ENCODE measurements at places on chromosomes 11 and 22.

DNA sequence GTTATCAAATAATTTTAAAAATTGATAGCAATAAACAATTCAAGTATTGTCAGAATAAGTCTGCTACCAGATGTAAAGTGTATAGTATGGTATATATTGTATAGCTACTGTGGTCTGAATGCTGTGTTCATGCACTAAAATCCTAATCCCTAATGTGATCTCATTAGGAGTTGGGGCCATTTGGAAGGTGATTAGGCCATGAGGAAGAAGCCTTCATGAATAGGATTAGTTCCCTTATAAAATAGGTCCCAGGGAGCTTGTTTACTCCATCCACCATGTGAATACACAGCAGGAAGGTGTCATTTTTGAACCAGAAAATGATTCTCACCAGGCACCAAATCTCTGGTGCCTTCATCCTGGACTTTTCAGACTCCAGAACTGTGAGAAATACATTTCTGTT, 363.0 kb upstream of the CNTN5 start:
- no peak for DNase-seq

DNA sequence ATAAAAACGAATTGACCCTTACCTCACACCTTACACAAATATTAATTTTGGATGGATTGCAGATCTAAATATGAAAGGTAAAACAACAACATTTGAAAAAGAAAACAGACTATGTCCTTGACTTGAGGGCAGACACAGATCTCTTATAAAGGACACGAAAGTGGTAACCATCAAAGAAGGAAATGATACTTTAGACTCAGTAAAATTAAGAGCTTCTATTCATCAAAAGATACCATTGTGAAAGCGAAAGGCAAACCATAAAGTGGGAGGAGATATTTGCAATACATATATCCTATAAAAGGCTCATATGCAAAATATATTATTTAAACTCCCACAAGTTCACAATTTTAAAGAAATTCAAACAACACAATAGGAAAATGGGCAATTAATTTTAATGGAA, 5.0 kb downstream of the HEPACAM start:
- DNase-seq, result no peak

- DNase-seq, result no peak
Measured at GRCh38 chr22:32839831-32840584, 38.5 kb downstream of the TIMP3 start.

DNA sequence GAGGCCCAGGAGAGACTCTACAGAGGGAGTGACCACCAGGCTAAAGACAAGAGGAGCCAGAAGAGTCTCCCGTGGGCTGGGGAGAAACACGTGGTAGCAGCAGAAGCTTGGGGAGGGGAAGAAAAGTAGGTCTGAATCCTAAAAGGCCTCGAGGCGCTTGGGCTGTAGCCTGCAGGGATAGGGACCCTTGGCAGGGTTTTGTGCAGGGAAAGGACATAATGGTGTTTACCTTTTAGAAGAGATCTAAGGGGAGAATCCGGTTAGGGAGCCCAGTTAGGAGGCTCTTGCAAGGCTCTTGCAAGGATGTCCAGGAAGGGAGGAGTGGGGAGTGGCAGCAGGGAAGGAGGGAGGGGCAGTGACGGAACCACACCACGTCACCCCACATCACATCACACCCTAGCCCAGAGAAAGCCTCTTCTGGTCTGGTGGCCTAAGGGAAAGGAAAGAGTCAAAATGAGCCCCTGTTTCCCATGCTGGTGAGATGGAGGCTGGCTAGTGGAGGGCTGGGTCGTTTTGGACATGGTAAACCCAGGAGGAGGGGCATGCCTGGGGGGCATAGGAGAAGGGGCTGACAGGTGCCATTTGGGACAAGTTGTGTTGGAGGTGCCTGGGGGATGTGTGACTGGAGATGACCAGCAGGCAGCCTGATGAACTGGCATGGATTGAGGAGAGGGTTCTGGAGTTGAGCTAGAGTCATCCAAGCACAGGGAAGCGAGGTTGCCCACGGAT, 6.2 kb upstream of the FAM83F start:
- DNase-seq, result no peak

DNA sequence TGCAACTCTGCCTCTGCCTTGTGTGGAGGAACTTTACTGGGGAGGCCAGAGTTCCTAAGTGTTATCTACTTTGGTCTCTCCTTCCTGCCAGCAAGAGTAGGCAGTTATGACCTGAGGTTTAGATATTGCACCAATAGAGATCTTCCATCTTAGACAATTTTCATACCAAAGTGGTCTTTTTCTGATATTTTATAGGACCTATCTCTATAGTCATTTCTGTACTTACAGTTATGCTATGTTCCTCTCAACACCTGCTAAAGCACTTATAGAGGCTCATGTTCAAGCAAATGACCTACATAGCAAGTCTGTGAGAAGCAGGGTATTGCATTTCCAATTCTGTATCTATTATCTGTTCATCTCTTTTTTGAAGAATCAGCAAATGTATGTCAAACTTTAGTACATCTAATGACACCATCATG, 80.8 kb downstream of the HORMAD2 start:
- peak; percentile 20 for DNase-seq

DNA sequence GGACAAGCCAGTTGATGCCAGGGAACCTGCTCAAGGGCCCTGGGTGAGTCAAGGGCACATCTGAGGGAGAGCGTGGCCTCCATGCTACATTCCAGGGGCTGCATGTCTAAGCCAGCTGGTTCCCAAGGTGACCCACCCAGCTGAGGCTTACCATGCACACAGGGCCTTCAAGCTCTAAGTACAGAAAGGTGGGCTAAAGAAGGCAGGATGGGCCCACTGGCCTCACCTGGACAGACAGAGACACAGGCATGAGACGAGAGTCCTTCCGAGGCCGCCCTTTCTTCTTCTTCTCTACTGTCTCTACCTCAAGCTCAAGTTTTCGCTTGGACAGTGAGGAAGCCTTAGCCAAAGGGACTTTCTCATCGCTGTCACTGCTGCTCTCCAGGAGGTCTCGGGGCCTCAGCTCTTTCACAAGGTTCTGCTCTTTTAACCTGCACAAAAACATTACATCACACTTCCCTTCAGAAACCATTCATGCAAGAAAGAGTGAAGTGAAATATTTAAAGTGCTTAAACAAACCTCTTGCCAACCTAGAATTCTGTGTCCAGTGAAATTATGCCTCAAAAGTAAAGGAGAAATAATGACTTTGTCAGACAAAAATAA, 69.9 kb downstream of the HIRA start:
- peak; percentile 19 for DNase-seq

GRCh38 chr22:50316114-50317065, 8.9 kb upstream of the PLXNB2 start:
- DNase-seq, result no peak

GRCh38 chr11:100203789-100204188, 483.3 kb upstream of the ARHGAP42 start:
- no peak for DNase-seq

DNA sequence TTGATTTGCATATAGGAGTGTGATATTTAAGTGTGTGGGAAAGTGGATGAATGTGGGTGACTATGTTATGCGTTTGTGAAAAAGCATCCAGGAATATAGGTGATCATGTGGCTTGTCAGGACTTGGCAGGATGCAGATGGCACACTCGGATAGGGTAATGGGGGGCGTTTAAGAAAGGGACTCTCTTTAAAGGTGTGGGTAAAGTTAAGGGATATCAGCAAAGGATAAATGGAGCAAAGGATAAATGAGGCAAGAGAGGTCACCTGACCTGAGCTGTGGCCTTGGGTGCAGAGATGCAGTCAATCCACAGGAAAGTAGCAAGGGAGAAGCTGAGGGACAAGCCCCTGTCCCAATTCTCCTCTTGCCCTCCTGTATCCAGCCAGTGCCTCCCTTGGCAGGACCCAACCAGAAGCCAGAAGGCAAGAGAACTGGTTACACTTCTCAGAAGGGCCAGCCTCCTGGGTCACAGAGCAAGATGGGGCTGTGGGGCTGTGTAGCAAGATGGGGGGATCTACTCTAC, 47.5 kb upstream of the GRAMD1B start:
- no peak for DNase-seq

DNA sequence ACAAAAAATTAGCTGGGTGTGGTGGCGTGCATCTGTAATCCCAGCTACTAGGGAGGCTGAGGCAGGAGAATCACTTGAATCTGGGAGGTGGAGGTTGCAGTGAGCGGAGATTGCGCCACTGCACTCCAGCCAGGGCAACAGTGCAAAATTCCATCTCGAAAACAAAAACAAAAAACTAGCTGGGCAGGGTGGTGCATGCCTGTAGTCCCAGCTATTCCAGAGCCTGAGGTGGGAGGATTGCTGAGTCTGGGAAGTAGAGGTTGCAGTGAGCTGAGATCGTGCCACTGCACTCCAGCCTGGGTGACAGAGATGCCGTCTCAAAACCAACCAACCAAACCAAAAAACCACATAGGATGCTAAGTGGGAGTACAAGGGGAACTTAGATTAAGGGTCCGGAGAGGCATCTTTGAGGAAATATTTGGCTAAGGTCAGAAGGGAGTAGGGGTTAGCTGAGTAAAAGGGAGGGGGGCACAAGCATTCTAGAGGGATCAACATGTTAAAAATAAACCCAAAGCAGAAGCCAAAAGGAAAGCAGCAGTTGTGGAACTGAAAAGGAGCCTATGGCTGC, 10.2 kb downstream of the PHF5A start:
- no peak for DNase-seq

GRCh38 chr11:15006139-15006759, 34.1 kb upstream of the CALCA start:
- DNase-seq, result peak; percentile 13

DNA sequence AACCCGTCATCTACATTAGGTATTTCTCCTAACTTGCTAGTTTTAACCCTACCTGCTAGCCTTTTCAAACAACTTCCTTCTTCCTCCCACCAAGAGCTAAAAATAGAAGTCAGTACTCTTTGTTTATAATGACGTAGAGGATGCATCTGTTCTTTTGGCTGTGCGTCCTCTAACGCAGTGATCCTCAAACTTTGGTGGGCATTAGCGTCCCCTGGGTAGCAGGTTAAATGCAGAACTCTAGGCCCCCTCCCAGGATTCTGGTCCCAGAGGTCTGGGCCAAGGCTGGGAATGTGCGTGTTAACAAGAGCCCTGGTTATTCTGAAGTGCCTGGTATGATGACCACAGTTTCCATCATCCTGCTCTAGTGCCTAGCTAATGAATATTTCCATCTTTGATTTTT, 67.6 kb downstream of the BARX2 start:
- DNase-seq, result peak; percentile 42

DNA sequence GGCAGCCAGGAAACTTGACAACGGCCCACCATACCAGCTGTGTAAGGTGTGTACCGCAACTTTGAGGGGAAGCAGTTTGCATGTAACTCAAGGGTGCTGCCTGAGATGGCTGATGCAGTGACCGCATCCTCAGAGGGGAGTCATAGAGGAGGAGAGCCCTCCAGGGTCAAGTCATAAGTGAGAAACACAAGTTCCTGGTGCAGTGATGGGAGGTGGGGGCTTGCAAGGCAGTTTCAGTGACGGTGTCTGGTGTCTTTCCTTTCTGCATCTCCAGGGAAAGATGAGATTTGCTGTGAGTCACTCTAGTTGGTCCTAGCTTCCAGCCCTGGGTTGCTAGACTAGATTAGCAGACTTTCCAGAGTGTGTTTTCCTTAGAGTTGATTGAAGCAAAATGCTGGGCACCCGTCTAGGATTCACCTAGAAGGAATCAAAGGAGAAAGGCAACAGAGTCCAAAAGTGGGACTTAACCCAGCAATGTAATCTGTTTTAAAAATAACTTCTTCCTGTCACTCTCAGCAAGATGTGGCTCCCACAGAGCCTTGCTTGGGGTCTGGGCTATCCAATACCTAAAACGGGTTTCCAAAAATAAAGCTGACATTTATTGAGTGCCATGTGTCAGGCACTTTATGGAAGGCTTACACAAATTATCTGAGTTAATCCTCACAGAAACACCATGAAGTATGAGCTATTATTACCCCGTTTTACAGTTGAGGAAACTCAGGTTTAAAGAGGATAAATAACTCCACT, 265.4 kb upstream of the PLET1 start:
- no peak for DNase-seq

- DNase-seq, result no peak
Measured at GRCh38 chr22:26939466-26939865, 282.1 kb downstream of the MIAT start.

DNA sequence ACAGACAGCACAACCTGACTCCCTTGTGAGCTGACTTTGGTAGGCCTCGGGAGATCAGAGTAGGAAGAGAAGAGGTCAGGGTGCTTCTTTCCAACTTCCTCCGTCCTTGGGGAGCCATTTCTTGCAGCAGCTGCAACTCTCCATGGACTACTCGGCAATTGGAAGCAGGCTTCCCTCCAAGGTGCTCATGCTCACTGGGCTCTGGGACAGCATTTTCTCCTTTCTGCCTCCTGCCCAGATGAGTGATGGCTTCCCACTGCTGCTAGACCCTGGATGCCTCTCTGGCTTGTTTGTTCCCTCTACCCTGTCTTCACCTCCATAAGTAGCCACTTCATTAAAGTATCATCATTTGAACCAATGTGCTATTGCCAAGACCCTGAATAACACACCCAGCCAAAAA, 8.2 kb upstream of the PRSS23 start:
- DNase-seq, result no peak

DNA sequence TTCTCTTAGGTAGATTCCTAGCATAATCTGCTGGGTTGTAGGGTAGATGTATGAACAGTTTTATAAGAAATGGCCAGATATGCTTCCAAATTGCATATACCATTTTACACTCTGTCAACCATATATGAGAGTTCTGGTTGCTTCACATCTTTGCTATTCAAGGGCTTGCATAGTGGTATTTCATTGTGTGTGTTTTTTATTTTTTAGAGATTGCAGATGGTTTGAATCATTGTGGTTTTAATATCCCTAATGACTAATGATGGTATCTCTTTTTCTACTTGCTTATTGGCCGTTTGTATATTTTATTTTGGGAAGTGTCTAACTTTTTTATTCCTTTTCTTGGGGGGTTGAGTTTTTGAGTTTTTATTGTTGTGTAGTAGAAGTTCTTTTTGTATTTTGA, 26.9 kb downstream of the RNF214 start:
- no peak for DNase-seq

DNA sequence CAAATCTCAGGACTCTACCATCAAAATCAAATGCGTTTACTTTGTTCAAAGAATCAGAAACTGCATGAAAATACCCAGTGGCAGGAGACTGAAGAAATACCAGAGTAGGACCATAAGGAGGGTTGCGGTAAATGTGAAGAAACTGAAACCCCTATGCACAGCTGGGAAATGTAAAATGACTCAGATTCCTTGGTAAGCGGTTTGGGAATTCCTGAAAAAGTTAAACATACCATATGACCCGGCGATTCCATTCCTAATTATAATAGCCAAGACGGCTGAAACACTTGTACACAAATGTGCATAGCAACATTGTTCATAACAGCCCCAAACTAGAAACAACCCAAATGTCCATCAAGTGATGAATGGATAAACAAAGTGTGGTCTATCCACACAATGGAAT, 114.1 kb upstream of the GRAMD1B start:
- no peak for DNase-seq

All from common myeloid progenitor, CD34-positive (primary cell).